Stimulated activated CD4-positive, alpha-beta T cell treated with anti-CD3 and anti-CD28 coated beads, TNF-alpha, amount 100 ng/mL, for 48 hours (primary cell): ENCODE measurements at places on chromosomes 3 and 15.

DNA sequence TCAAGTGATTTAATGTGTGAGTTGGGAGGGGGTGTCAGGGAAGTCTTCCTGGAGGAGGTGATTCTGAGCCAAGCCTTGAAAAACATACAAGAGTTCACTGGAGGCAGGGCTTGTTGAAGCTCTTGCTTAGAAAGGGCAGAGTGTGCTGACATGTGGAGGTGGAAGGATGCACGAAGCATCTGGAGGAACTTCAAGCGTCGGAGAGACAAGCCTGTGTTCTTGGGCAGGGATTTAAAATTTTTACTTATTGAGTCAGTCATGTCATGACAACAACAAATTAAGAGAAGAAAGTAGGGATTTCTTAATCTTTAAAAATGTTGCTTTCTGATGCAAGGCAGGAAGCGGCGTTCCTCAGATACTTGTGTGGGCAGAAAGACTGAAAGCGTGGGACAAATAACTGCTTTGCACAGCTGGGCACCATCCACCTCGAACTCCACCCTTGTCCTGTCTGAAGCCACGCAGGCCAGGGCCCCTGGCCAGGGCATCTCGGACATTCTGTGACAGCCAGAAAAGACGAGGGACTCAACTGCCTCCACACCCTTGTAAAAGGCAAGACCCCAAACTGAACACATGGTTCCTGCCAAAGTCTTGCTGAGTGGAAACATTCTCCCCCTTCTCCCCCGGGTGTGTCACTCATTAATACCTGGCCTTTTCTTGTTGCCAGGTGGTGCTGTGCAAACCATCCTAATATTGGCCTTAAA lies 6.9 kb upstream of the IL16 start:
- DNase-seq: no peak

DNA sequence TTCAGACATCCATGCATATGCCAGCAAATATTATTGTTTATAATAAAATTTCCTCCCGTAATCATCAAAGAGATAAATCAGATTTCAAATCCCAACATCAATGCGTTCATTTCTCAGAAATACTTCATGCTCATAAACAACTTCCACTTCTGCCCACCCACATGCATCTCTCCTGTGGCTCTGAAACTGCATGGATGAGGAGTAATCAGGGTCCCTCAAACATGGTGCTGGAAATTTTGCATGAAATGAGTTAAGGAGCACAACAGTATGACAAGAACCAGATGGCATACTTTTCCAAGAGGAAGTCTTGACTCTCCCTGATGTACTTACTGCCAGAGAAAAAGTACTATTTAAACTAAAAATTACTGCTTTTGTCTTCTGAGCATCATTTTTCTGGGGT lies 26.9 kb upstream of the MFSD1 start:
- DNase-seq: no peak

DNA sequence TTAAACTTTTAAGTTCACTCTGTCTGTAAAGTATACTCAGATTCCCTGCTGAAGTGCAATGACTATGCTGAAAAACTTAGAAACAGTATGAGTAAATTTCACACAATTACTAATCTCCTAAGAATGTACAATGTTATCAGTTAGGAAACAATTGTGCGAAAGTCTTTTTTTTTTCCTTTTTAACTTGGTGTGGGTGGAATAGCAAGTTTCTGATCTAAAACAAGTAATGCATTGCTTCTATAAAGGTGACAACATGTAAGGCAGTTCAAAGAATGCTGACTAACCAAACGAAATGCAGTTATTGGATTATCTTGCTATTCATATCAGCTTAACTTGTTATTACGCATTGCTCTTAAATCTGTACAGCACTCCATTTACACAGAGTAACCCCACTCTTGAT lies 19.3 kb upstream of the SLC12A8 start:
- DNase-seq: no peak

DNA sequence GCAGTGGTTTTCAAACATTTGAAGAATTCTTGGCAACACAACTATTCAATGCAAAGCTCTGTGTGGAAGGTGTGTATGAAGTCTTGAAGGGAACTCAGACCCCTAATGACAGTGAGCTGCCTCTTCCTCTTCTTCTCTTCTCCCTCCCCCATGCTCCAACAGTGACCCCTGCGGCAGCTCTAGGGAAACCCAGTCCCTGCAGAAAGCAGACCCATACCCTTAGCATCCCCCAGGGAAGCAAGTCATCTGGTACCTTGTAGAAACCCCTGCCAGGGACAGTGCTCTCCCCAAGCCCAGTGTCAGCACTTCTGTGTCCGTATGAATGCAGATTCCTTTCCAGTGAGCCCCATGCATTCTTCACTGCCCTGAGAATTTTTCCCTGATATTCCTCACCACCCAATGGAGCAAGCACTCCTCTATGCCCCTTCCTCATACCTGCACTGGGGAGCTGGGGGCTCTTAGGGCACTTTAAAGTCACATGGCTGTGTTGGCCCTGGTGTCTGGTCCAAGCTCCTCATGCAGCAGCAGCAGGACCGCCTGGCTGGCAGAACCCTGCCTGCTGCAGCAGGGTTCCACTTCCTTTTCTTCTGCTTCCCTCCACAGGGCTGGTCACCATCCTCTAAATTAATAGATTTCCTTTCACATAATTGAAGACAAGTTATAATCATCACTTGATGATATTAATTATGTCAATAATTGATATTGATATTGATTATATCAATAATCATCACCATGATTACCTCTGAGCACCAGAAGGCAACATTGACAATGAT lies 442.5 kb downstream of the EPHB1 start:
- no peak for DNase-seq

DNA sequence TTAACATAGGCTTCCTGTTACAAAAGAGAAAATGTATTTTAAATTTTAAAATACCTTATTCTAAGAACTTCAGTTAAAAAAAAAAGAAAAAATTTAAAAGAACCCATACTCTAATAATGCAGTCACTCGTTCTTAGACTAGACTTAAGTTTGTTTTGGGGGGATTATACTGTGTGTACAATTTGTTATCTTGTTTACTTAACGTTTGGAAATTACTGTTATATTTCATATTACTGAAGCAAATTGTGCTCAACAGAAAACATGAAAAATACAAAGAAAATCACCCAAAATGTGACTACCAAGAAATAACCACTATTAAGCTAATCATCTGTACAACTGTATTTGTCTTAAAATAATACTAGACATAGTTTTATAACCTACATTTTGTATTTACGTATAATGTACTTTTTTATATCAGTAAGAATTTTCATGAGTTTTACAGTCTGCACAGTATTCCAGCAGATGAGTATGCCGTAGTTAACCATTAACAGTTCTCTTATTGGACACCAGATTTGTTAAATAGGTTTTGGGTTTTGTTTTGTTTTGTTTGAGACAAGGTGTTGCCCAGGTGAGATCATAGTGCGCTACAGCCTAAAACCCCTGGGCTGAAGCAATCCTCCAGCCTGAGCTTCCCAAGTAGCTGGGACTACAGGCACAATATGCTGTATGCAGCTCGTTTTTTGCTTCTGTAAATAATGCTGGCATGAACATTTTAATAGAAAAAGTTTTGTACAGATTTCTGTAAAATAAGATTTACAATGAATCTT lies 88.8 kb upstream of the CHD2 start:
- DNase-seq: no peak

DNA sequence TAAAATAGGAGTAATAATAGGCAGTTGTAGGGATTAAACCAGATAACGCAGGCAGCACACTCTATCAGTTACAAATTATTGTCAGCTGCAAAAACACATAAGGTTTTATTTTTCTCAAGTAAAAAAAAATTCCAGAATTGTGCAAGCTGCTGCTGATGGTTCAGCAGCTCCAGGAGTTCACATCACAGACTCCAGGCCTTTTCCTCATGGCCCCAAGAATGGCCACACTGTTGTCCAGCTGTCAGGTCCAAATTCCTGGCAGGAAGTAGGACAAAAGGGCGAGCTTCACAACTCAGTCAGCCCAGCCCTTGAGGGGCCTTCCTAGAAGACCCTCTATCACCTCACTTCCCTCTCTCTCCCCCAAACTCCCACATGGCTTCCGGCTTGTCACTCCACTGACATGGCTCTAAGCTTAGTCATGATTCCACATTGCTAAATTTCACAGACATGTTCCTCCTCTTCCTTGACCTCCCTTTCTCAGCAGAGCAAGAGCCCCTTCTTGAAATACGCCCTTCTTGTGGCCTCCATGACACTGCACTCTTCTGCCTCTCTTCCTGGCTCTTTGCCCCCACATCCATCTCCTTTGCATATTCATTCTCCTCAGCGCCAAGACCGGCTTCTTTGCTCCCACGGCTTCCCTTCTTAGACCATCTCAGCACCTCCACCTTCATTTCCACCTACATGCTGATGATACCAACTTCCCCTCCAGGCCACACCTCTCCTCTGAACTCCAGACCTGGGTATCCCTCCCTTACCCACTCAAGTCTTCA lies 27.4 kb upstream of the FAM174B start:
- DNase-seq: no peak

- DNase-seq: no peak
Observed at GRCh38 chr3:184742676-184743135, 30.8 kb upstream of the MAGEF1 start.

GRCh38 chr3:17207019-17207418 lies 322.3 kb downstream of the PLCL2 start:
- no peak for DNase-seq

DNA sequence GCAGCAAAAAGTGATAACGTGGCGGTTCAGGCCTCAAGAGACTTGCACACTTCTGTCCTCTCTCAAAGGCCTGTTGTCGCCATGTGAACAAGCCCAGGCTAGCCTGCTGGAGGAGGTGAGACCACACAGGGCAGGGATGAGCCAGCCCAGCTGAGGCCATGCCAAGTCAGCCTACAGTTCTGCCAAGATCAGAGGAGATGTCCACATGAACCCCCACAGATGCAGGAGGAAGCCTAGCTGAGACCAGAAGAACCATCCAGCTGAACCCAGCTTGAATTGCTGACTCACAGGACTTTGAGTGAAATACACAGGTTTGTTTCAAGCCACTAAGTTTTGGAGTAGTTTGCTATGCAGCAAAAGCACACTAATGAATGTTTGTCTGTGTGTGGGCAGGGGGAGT lies 50.3 kb upstream of the SEC13 start:
- DNase-seq: no peak

- no peak for DNase-seq
Observed at GRCh38 chr3:148861277-148861869, 3.7 kb upstream of the CPA3 start.

DNA sequence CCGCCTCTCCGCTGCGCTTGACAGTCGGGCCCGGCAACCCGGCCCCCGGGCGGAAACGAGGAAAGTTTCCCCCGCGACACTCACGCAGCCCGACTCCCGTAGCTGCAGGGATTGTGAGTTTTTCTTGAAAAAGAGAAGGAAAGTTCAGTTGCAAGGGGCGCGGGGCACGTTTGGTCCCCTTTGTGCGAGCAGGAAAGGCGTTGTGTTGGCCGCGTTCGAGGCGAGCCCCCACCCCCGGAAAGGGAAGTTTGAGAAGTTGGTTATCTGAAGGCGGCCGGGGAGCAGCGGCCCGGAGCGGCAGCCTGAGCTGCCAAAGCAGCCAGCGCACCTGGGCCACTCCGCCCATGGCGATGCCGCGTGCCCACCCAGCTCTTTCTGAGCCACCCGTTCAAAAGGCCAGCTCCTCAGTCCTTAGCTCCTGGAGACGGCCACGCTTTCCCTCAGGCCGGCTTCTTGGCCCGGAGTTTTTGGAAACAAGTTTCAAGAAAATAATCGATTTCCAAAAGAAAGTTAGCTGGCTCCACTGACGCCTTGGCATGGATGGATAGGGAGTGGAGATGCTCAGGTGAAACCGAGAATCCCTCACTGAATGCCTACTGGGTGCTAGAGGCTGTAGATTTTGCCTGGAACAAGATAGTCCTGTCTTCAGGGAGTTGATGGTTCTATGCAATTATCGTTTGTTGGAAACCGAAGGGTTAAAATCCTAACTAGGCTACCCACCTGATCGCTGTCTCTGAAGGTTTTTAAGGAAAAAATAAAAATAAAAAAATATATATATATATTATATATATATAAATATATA lies 832 bp downstream of the TGFBR2 start:
- peak; percentile 52 for DNase-seq

- DNase-seq: no peak
Observed at GRCh38 chr3:86562090-86562489, 428.9 kb downstream of the VGLL3 start.

DNA sequence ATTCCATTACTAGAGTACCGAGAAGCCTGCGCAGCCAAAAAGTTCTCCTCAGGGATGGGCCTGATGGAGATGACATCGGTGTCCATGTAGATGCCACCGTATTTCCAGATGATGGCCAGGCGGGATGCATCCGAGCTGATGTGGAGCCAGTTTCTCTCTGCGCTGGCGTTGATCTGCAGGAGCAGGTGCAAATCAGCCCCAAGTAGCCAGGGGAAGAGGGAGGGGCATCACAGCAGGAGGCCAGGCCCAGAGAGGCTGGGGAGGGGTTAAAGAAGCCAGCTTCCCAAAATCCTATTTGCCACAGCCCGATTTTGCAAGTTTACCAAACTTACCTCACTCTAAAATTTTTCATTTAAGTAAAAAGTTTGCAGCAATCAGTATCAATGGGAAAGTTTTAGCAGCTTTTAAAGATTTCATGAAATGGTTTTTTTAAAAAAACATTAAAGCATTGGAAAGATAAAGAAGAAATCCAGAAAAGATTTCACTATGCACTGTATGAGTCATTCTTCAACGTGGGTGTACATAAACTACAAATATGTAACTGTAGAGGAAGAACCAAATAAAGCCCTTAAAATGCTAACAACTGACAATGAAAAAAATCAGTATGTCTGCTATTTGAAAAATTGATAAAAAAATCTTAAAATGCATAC lies 7.4 kb downstream of the A4GNT start:
- DNase-seq: no peak

DNA sequence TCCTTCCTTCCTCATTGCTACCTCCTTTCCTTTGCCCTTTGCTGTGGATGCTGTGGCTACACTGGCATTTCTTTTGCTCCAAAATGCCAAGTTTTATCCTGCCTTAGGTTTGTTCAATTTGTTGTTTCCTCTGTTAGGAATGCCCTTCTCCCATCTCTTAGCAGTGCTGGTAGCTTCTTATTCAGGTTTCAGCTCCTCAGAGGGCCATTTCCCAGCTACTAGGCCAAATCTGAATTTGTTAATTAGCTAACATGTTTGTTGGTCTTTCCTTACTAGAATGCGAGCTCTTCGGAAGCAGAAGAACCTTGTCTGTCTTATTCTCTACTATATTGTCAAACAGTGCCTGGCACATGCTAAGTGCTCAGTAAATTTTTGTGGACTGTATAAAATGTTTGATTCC lies 11.0 kb downstream of the MAPK6 start:
- DNase-seq: no peak

DNA sequence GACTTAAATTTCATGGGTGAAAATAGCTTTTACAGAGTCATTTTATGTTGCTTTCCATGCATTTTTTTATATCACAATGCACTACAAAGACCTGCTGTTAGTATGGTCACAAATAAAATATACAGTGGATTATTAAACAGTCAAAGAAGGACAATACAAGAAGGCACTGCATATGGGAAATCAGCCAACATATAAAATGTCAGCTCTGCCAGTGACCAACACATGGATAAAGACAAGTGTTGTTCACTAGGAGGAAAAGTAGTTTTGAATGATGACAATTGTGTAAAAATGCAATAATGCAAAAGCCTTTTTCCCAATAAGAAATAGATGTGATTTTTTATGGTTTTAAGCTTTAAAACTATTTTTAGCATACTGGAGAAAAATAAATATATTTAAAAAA lies 425.3 kb upstream of the CBLB start:
- no peak for DNase-seq

- no peak for DNase-seq
Observed at GRCh38 chr3:177211503-177212277, 14.4 kb upstream of the TBL1XR1 start.
